ENCODE measurements at places on chromosomes 2 and 18.

- no peak for DNase-seq
Measured at GRCh38 chr2:71558300-71559051, 105.1 kb downstream of the DYSF start.

DNA sequence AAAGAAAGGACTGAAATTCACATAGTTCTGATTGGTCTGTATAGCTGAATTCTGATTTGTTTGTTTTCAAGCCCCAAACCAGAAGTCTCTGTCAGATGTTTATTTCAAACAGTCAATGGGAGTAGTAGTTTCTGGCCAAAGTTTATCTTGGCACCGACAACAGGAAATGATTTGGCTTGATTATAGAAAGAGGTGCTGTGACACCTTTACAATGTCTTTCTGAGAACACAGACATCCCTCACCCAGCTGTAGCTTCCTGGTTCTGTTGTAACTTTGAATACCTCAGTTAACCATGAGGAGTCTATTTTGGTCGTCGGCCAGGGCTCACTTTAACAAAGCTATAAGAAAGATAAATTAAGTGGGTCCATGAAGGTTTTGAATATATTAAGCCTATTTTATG lies 545.0 kb upstream of the ZNF804A start:
- DNase-seq = no peak

DNA sequence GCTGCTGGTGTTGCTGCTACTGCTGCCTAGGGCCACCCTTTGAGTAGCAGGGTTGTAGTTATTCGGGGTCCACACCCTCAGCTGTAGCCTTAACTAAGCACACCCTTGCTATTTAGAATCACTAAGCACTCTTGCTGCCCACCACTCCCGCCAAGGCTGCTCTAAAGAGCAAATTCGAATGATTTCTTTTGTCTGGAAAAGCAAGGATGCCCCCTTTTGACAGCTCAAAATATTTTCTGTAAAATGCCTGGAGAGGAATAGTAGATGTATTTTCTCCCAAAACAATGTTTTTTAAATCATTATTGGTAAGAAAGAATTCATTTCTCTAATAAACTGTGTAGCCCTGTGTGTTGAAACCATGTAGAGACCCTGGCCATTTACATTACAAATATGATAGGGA lies 80.8 kb upstream of the PAPOLG start:
- DNase-seq = no peak

DNA sequence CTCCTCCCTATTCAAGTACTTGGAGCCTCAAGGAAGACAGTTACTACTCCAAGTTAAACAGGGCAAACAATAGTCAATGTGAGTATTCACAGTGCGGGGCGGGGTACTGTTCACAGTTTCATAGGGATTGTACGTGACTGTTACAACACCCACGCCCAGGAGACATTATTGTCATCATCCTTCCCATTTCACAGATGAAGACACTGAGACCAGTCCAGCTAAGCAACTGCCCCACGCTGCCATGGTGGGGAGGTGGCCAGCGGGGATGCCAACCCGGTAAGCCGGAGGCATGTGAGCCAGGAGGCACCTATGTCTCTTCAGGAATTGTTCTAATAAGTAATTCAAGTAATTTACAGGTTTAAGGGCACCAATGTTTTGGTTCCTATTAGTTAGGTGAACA lies 982 bp downstream of the HJURP start:
- DNase-seq = no peak

GRCh38 chr18:61531182-61531581 lies 198.0 kb downstream of the CDH20 start:
- DNase-seq = no peak

DNA sequence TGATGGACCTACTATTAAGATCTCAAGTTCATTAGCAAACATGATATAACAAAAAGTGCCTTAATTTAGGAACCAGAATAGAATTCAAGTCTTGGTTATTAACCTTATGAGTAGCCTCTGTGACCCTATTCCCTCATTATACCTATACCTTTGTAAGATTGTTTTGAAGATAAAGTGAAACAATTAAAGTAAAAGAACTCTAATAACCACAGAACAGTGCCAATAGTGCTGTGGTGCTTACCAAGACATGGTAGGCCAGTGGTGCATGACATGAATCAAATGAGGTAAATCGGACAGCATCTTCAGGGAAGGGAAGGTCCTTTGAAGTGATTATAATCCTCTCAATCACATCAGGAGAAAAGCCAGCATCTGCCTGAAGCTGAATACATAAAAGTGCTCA lies 36.4 kb downstream of the METTL4 start:
- no peak for DNase-seq

- DNase-seq = no peak
Measured at GRCh38 chr18:12254136-12254819, at the start of gene CIDEA. TSS of gene CIDEA (plus strand) at chr18:12254361. CDS start at chr18:12254384, 23 bp downstream.

DNA sequence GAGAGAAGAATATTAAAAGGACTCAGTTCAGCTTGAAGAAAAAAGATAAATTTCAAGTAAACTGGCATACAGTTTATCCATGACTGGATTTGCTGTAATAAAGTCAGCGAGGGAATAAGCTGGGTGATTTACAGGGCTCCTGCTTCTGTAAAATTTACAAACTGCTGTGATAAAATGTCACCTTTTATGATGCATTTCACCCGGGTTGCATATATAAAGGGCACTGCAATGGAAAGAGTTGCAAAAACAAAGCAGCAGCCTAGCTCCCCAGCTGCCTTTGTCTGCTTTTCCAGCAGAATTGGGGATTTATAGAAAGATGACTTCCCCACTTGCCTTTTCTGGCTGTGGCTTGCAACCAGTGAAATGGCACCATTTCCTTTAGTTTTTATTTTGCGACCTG lies 132.5 kb upstream of the LHCGR start:
- no peak for DNase-seq

DNA sequence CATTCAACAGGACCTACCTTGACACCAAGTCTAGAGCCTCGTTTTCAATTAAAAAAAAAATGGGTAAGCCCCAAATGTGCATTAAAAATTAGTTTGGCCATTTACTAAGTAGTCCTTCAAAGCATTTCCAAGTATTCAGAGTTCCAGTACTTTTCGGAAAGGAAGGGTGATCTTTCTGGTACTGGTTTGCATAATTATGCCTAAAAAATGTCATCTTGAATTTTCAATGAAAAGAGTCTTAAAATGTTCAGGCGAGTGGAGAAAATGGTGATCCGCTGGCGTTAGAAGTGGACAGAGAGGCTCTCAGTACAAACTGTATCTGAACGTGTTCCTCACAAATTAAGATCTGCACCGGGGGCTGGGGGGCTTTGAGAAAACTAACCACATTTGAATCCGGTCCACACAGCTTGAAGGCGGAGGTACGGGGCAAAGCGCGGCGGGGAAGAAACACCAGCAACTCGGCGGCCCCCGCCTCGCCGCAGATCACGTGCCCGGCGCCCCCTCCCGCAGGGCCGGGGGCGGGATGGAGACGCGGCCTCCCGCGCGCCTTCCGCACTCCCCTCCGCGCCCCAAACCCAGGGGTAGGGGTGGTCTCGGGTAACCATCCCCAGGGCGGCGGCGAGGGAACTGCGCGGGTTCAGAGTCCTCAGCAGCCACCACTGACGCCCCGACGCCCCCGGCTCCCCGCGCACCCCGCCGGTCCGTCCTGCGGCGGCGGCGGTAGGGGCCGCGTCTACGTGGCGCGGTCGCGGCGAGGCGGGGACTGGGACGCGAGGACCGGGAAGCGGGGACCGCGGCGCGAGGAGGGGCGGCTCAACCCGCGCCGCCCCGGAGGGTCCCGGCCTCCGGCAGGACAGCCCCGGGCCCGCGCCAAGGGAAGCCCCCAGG lies 564 bp downstream of the LPIN2 start:
- no peak for DNase-seq

DNA sequence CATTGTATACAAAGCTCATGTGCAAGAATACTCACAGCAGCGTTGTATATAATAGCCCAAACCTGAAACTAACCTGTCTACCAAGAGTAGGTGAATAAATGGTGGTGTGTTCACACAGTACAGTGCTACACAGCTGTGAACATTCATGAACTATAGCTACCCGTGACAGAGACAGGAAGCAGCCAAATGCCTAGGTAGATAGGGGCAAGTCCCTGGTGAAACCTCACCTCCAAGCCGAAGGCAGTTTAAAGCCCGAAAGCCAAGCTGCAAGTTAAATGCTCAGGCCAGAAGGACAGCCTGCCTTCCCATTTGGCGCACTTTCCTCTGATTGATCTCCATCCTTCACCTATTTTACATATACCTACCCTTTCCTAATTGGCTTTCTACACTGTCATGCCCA lies 36.5 kb upstream of the IMPA2 start:
- no peak for DNase-seq

GRCh38 chr2:167651406-167652151 lies 595.8 kb downstream of the STK39 start:
- DNase-seq = no peak

DNA sequence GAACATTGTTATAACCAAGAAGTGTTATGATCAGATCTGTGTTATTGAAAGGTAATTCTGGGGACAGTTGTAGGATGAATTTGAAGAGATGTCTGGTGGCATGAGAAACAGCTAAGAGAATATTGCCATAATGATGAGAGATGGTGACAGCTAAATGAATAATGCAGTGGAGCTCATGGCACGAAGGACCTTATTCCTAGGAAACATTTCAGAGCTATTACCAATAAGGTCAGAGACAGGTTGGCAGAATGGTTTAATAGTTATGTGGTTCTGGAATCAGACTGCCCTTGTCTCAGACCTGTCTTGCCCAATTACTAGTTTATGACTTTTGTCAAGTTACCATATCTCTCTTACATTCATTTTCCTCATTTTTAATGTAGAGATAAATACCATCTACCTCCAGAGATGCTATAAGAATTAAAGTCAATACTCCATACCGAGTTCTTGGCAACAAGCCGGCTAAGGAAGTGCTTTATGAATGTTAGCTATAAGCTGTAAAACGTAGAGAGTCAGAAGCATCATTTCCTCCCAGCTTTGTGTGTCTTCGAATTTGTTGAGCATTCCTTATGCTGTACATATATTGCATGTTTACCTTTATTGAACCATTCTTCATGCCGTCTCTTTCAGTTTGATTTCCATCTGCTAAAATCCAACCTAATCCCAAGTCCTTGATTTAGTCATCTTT lies 73.6 kb upstream of the COL5A2 start:
- DNase-seq = no peak

DNA sequence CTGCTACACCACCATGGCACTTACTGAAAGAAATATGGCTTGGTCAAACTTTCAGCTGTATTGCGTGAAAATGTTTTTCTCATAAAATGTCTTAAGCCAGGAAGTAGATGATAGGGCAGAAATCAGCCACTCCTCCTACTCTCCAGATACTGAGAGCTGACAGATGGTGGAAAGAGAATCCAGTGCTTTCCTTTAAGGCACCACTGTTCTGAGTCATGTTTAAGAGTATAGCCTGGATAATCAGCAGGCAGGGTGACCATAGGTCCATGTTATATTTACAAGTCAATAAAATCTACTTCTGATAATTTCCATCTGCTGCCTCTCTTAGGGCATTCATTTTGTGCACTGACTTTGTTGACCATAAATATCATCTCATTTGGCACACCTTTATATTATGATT lies 21.9 kb downstream of the ARPC2 start:
- DNase-seq = no peak

GRCh38 chr2:74264281-74264680 lies 65.9 kb downstream of the MTHFD2 start:
- DNase-seq = no peak
